ENCODE measurements at places on chromosomes 16 and 17. TPM values are rescaled to one million over a fixed set of nuclear protein-coding genes. Genes with fewer than 3 reads are reported as not detected.

Gene KREMEN2
- not detected for total RNA-seq

Gene TMEM220
- total RNA-seq: 15.4 TPM

Gene CORO7
- 60.1 TPM for total RNA-seq

Gene SECTM1
- total RNA-seq: 15.8 TPM

Gene MYH2
- total RNA-seq: not detected

Gene KRT32
- total RNA-seq: not detected

Gene SLC6A4
- total RNA-seq: 0.45 TPM

Gene PPP1R27
- not detected for total RNA-seq

Gene TMEM98
- 39.3 TPM for total RNA-seq

Gene GUCY2D
- not detected for total RNA-seq

Gene PRR15L
- total RNA-seq: not detected

Gene PDK2
- 39.4 TPM for total RNA-seq

Gene HS3ST3A1
- 0.36 TPM for total RNA-seq

Gene C16orf92
- total RNA-seq: not detected

Gene HES7
- total RNA-seq: 0.30 TPM

Gene HAS3
- total RNA-seq: 0.68 TPM

Gene TMEM132E
- 0.29 TPM for total RNA-seq

Gene CACNA1H
- 17.8 TPM for total RNA-seq

Gene CDH1
- 1.0 TPM for total RNA-seq

Gene PITPNC1
- 28.7 TPM for total RNA-seq

Gene SCNN1B
- total RNA-seq: 1.3 TPM

Gene TNP2
- total RNA-seq: not detected

Gene TBC1D26
- total RNA-seq: not detected

Gene DERL2
- 47.3 TPM for total RNA-seq

Gene HOXB3
- total RNA-seq: 20.0 TPM

Gene CD300C
- 2.9 TPM for total RNA-seq

Gene KRTAP9-7
- total RNA-seq: not detected

Gene RCVRN
- 1.0 TPM for total RNA-seq

Gene HSD11B2
- not detected for total RNA-seq

Gene SLX4
- total RNA-seq: 4.9 TPM

Gene SETD1A
- total RNA-seq: 16.4 TPM

Gene CAPNS2
- total RNA-seq: 0.45 TPM

Gene CLEC10A
- 7.7 TPM for total RNA-seq

Gene OR1F1
- total RNA-seq: not detected

Gene ITGAD
- total RNA-seq: 0.54 TPM

Measured in aorta (tissue), 5 donors.